CD4-positive, CD25-positive, alpha-beta regulatory T cell (primary cell): ENCODE measurements at places on chromosomes 2 and 18. TPM values are rescaled to one million over a fixed set of nuclear protein-coding genes. Genes with fewer than 3 reads are reported as not detected.

GRCh38 chr2:233854241-233854981 is at the start of gene HJURP:
Gene HJURP, minus strand, starts transcription at chr2:233854535. Its CDS starts 35 bp downstream, at chr2:233854500.
- peak within 1 kb of the TSS; percentile 87 for H3K4me3 ChIP-seq
- peaks cover 29% of the 10 kb centered on the region for H3K4me1 ChIP-seq
- DNase-seq: peak; percentile 91
- no peaks in the 10 kb centered on the region for H3K27me3 ChIP-seq

The SERPINB13 gene
- total RNA-seq: not detected

DNA sequence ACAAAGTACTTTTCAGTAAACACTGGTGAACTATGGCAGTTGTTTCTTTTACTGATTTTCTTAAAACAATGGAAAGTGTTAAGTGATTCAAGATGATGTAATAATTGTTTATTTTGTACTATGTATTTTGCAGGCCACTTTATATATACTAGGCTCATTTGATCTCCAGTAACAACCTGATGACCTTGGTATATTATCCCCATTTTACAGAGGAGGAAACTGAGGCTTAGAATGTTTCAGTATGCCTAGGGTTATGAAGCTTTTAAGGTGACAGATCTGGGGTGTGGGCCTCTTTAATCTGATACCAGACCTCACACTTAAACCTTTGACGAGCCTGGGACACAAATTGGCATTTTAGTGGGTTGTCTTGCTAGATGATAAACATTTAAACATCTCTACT is 63.2 kb downstream of the ITGB1BP1 start:
- H3K27me3 ChIP-seq: peaks cover 19% of the 10 kb centered on the region
- H3K4me1 ChIP-seq: no peaks in the 10 kb centered on the region
- H3K27ac ChIP-seq: no peak overlapping the region
- DNase-seq: no peak
- no peaks in the 10 kb centered on the region for H3K36me3 ChIP-seq
- no peak overlapping the region for H3K4me3 ChIP-seq

GRCh38 chr18:76102156-76102555 is 392.9 kb downstream of the ZNF516 start:
- H3K27me3 ChIP-seq: no peaks in the 10 kb centered on the region
- no peaks in the 10 kb centered on the region for H3K4me1 ChIP-seq
- no peak overlapping the region for H3K27ac ChIP-seq
- H3K36me3 ChIP-seq: no peaks in the 10 kb centered on the region

DNA sequence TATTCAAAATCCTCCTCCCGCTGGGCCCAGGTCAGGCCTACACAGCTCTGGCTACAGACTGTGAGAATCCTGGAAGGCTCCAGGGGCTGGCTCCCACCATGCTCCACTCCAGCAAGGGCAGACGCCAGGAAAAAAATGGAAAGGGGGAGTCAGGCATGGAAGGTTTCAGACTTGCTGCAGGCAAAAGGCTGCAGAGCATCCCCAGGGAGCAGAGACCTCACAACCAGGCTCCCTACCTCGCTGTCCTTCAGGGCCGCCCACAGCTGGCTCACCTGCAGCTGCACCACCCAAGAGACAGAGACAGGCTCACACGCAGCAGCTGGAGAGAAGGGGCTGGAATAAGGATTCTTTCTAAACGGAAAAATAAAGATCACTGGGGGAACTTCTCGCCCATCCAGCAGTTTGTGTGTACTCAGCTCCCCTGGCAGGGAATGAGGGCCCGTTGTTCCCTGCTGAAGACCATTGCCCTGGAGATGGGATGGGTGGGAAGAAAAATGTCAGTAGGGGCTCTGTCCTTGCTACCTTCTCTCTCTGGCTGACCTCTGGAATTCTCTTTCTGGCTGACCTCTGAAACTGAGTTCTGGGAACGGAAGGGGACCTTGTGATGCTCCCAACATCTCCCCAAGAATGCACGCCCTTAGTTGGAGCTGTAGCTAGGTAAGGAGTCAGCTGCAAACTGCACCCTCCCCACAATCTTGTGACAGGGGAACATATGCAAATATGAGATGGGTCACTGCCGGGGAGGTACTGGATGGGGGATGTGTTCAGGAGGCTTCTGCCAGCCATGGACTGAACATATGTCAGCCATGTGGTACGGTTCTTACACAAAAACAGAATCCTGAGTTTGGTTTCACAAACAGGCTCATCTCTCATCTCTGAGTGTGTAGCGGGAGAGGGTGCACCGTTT is 34.5 kb downstream of the BCL2 start:
- H3K27ac ChIP-seq: no peak overlapping the region
- H3K4me3 ChIP-seq: no peak overlapping the region

GRCh38 chr2:53021292-53021691 is 746.3 kb upstream of the CHAC2 start:
- no peaks in the 10 kb centered on the region for H3K36me3 ChIP-seq
- H3K27ac ChIP-seq: no peak overlapping the region
- no peak for DNase-seq
- H3K27me3 ChIP-seq: no peaks in the 10 kb centered on the region

GRCh38 chr2:180505203-180505602 is 475.2 kb upstream of the UBE2E3 start:
- no peaks in the 10 kb centered on the region for H3K36me3 ChIP-seq
- DNase-seq: no peak
- no peak overlapping the region for H3K4me3 ChIP-seq

GRCh38 chr18:10745219-10745618 is 219.4 kb downstream of the NAPG start:
- no peaks in the 10 kb centered on the region for H3K36me3 ChIP-seq
- no peak for DNase-seq
- H3K27me3 ChIP-seq: no peaks in the 10 kb centered on the region
- H3K4me1 ChIP-seq: no peaks in the 10 kb centered on the region
- H3K27ac ChIP-seq: no peak overlapping the region

GRCh38 chr18:46278481-46279465 is 174.6 kb downstream of the HAUS1 start:
- H3K27me3 ChIP-seq: no peaks in the 10 kb centered on the region
- no peak overlapping the region for H3K4me3 ChIP-seq
- no peaks in the 10 kb centered on the region for H3K4me1 ChIP-seq
- no peak overlapping the region for H3K27ac ChIP-seq
- DNase-seq: no peak

GRCh38 chr2:60313470-60314172 is 239.8 kb downstream of the BCL11A start:
- H3K4me3 ChIP-seq: no peak overlapping the region
- no peaks in the 10 kb centered on the region for H3K4me1 ChIP-seq
- no peak overlapping the region for H3K27ac ChIP-seq
- H3K27me3 ChIP-seq: no peaks in the 10 kb centered on the region

GRCh38 chr2:11711751-11712150 is 34.7 kb upstream of the LPIN1 start:
- H3K4me1 ChIP-seq: no peaks in the 10 kb centered on the region
- H3K27me3 ChIP-seq: no peaks in the 10 kb centered on the region
- DNase-seq: no peak
- H3K36me3 ChIP-seq: no peaks in the 10 kb centered on the region
- no peak overlapping the region for H3K27ac ChIP-seq

GRCh38 chr18:49730951-49731391 is 82.4 kb downstream of the ACAA2 start:
- H3K4me1 ChIP-seq: no peaks in the 10 kb centered on the region
- H3K4me3 ChIP-seq: no peak overlapping the region
- H3K27me3 ChIP-seq: no peaks in the 10 kb centered on the region
- no peak overlapping the region for H3K27ac ChIP-seq
- H3K36me3 ChIP-seq: no peaks in the 10 kb centered on the region

The LAPTM4A gene
- total RNA-seq: 74.1 TPM
